NCI-H187 treated with DMSO at 0.1 percent for 48 hours (cell line): ENCODE measurements at places on chromosomes 11 and 22.

GRCh38 chr11:132944569-132944944, 587.7 kb downstream of the OPCML start:
- no peak for DNase-seq

DNA sequence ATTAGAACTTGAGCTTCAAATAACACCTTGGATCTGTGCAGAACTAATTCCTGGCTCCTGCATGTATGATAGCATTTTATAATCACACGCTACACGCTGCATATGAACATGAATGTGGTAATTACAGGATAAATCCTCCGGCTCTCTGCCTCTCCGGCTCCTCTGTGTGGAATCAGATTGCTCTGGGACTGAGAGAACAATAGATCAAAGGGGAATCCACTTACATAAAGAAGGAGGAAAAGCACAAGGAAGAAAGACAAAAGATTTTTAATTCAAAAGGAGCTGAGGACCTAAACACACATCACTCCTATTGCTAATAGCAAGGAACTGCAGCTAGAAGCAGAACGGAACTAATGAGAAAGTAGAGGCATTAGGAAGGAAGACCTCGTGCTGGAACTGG, 240.9 kb downstream of the NTM start:
- DNase-seq = no peak

GRCh38 chr11:122024278-122024677, 91.7 kb downstream of the BLID start:
- DNase-seq = no peak

DNA sequence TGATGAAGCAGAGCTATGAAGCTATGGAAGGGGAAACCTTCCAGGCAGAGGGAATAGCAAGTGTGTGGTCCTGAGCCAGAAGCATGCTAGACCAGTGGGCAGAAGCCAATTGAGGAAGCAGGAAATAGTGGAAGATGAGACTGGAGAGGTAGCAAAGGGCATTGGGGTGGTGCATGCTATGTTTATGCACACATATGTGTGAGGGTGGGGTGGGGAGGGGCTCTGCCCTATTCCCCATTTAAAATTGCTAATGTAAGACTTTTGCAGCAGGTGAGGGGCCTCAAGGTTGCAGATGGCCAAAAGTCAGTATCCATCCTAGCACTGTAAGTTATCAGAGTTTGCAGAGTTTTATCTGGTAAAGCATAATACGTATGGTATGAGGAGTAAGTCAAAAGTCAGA, 626.6 kb upstream of the KIRREL3 start:
- no peak for DNase-seq

DNA sequence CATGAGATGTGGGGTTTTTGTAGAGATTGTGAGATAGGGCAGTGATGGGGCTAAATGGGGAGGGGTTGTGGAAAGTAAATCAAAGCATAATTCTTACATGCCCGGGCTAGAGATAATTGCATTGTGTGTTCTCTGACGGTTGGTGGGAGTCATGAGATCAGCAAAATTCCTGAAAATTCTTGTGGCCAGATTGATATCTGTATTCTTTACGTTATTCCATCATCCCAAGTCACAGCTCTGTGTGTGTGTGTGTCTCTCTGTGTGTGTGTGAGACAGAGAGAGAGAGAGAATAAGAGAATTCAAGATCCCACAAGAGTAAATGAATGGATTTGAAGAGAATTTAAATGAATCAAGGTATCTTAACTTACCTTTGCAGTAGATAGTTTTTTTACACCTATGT, 138.6 kb upstream of the ARHGAP20 start:
- no peak for DNase-seq

DNA sequence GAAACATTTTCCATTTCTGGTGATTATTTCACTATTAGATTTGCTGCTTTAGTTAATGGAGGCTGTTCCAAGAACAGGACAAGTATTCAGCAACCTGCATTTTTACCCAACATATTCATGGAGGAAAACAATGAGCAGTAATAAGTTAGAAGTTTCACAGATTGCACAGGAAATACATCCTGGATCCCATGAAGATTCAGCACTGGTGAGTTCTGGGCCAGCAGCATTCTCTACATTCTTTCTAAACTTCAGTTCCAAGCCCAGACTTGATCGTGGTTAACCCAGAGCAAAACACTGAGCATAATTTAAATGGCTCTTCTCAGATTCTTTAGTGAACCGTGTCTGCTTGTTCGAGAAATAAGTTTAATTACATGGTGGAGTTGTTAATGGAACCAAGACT, 3.8 kb downstream of the FJX1 start:
- no peak for DNase-seq

DNA sequence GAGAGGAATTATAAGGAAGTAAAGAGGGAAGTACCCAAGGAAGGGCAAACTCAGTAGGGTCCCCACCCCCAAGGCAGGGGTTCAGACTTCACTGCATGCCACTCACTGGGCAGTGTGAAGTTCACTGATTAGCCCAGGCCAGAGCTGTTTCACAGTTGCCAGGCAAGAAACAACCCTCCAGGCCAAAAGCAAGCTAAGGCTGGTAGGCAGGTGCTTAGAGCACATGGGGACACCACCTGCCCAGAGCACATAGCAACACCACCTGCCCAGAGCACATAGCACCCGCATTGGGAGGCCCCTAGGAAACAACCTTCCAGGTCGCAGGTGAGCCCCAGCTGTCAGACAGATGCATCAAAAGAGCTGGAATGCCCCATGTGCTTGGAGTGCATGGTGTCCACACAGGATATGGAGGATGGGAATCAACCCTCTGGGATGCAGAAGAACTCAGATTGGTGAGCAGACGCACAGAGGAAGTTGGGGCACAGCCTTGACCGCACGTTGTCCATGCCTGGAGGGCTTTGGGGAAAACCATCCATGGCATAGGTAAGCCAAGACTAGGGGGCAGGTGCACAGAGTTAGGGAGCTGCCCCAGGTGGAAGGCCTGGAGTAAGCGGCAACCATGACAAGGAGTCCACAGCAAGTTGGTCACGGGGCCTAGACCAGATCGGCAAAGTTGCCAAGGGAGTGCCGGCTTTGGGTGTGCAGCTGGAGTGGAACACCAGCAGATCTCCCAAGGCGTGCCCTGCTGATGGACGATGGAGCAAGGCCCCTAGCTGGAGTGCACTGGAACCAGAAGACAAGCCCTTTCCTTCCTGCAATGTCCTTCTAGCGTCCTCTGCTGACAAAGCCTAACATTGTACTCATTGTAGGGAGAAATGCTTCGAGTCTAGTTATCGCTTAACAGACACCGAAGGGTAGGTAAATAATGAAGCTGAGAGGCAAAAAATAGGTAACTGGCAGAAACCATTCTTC, 7.8 kb upstream of the TMEM216 start:
- DNase-seq = no peak

DNA sequence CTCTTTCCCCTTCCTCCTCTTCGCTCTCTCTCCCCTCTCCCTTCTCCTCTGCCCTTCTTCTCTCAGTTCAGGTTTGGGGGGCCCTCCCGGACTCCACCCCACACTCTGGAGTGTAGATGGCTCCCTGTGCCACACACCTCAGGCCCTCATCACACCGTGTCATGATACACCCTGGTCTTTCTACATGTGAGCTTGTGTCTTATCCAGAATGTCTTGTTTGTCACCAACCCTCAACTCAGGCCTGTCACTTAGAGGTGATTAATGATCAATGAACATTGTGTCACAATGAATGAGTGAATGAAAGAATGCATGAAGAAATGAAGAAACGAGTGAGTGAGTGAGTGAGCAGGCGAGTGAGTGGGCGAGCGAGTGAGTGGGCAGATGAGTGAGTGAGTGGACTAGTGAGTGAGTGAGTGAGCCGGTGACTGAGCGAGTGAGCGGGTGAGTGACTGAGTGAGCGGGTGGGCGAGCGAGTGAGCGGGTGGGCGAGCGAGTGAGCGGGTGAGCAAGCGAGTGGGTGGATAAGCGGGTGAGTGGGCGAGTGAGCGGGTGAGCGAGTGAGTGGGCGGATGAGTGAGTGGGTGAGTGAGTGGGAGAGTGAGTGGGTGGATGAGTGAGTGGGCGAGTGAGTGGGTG, 33.8 kb downstream of the CAPN1 start:
- DNase-seq = no peak

GRCh38 chr11:45098929-45099328, 47.5 kb upstream of the PRDM11 start:
- DNase-seq = no peak

DNA sequence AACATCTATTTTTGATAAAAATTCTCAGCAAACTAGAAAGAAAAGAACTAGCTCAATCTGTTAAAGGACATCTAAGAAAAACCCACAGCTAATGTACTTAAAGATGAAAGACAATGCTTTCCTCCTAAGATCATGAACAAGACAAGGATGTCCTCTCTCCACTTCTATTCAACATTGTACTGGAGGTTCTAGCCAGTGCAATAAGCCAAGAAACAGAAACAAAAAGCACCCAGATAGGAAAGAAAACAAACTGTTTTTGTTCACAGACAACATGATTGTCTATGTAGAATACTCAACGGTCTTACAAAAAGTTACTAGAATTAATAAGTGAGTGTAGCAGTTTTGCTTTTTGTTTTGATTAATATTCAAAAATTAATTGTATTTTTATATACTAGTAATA, 7.8 kb downstream of the CD3D start:
- no peak for DNase-seq

DNA sequence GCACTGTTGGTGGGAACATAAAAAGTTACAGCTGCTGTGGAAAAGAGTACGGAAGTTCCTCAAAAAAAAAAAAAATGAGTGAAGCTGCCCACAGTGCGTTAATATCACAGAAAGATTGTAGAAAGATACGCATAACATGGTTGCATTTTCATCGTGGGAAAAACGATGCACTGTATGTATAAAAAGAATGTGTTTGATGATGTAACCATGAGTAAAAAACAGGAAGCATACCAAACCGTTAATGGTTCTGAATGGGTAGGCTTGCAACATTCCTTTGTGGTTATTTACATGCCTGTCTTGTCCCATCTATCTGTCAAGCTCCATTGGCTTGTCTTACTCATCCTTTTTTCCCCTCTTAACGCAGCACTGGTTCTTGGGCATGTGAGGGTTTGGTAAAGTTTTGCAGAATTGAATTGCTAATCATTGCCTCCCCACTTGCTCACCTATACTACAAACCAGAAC, 33.8 kb upstream of the DKK3 start:
- no peak for DNase-seq

- DNase-seq = no peak
Observed at GRCh38 chr22:42964994-42965699, 49.8 kb downstream of the PACSIN2 start.

- DNase-seq = no peak
Observed at GRCh38 chr11:117009905-117010605, 88.2 kb downstream of the SIK3 start.

DNA sequence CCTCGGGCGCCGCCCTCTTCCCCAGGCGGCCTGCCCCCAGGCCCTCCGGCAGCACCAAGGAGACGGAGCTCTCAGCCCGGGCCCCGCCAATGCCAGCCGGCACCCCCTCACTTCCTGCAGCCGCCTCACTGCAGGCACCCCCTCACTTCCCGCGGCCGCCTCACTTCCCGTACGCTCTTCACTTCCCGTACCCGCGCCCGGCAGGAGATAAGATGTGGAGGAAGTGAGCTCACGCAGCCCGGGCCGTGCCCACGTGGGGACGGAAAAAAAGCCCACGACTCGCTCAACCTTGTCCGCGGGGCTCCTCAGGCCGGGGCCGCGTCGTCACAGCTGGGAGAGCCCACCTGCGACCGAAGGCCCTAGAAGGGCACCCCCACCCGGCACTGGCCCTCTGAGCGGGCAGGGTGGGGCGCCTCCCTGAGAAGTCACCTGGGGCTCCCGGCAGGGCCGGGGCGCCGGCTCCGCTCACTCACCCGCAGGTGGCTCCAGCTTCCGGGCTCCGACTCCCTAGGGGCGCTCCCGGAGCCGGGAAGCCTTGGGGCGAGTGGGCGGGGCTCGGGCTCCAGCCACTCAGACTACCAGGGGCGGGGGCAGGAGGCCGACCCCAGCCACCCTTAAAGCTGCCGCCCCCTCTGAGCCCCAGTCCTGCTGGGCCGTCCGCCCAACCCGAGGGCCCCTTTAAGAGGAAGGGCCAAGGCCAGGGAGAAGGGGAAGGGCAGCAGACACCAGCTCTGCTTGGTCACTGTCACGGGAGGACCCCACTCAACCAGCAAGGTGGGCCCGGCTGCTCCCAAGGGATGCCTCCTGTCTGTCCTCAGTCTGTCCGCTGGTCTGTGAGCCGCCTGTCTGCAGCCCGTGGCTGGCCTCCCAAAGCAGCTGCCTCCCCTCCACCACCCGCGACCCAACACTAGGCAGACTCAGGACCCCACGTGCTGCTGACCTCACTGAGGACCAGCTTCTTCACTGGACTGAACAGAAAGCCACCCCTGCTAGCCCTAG, 31.4 kb downstream of the PISD start:
- no peak for DNase-seq

DNA sequence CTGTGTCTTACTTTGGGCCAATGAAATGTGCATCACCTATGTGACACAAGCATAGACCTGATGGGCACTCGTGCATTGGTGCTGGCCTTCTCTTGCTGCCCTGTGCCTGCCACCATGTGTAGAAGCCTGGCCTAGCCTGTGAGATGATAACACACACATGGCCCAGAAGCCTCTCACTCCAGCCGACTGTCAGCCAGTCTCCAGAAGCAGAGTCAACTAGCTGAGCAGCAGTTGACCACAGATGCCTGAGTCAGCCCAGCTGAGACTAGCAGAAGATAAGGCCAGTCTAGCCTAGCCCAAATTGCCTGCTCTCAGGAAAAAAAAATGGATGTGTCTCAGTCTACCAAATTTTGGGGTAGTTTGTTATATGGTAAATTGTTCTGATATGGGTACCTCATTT, 46.2 kb downstream of the CSNK2A3 start:
- no peak for DNase-seq

DNA sequence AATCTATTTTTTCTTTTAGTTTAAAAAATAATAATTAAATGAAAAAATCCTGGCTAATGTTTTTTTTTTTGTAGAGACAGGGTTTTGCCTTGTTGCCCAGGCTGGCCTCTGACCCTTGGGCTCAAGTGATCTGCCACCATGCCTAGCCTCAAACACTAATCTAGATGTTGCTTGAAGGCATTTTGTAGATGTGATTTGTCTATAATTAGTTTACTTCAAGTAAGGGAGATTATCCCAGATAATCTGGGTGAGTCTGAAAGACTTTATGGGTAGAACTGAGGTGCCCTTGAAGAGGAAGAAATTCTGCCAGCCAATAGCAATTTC, 38.6 kb upstream of the RBFOX2 start:
- no peak for DNase-seq

DNA sequence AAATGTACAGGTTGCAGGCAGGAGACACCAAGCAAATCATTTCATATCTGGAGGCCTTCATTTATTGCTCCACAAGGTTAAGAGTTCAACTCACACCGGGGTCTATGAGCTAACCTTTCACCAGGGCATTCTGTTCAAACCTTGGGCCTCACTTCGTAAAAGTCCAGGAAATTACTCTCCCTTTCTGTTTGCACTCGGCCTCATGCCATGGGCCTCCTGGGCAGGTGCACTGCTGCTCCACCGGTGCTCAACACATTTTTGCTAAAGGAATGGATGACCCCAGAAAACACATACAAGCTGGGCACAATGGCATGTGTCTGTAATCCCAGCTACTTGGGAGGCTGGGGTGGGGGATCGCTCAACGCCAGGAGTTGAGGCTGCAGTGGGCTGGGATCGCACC, 16.6 kb upstream of the RRP7A start:
- no peak for DNase-seq

GRCh38 chr11:17541330-17541885, 2.8 kb downstream of the USH1C start:
- no peak for DNase-seq
